Esophagus mucosa (tissue), 1 donor: ENCODE measurements at places on chromosomes 3 and 15.

DNA sequence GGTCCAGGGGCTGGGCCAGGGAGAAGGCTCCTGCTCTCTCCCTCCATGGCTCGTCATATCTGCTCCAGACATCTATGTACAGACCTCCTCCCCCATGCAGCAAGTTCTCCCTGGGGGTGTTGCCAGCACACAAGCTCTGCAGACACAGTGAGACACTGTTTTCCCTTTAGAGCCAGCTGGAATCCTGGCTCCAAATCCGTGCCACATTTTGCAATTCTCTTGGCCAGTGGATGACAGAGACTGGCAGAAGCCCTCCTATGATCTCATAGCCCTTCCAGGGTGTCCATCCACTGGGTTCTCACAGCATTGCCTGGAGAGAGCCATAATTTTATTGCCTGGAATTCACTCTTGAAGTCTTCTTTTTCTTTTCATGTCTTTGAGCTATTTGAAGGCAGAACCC is 203.9 kb downstream of the TLE3 start:
- no peak for ATAC-seq

- peak; percentile 19 for ATAC-seq
These were observed 43.2 kb upstream of the POLG start for GRCh38 chr15:89377842-89378295.

GRCh38 chr3:152281133-152281713 is 12.5 kb downstream of the MBNL1 start:
- no peak for ATAC-seq

DNA sequence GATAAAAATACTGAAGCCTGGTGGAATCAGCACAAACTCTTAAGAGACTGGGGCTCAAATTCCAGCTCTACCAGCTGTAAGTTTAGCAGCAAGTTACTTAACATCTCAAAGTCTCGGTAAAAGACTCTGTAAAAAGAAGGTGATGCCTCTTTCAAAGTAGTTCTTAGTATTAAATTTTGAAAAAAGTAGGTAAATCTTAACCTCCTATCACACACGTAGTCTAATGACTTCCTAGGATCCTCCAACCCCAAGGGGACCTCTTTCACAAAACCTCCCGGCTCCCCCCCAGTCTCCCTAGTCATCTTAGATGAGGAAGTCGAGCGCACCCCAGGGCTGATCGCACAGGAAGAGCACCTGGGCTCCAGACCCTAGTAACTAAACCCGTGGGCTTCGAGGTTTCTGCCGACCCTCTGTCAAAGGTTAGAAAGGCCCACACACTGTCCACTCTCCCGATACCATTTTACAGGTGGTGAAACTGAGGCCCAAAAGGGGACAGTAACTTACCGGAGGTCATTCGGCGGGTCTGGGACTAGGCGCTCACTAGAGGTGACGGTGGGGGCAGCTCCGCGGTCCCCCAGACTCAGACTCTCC is 427 bp downstream of the MBD4 start:
- ATAC-seq: peak; percentile 9

DNA sequence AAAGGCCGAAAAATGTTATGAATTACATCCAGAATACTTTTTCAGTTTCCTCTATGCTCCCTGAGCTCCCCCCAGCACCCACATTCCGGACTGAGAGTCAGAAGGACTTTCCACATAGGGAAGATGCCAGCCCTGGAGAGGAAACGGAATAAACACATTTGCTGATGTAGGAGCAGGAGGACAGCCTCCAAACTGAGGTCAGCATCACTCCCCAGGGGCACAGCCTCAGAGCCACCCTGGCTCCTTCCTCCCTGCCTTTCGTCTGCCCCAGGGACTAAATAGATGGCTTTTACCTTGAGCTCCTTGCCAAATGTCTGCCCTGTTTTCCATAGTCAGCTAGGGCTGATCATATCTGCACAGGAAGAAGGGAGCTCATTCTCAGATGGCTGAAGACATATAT is 22.6 kb upstream of the SLCO2A1 start:
- ATAC-seq: no peak

- ATAC-seq: no peak
These were observed 171.7 kb upstream of the CRBN start for GRCh38 chr3:3351226-3351625.

DNA sequence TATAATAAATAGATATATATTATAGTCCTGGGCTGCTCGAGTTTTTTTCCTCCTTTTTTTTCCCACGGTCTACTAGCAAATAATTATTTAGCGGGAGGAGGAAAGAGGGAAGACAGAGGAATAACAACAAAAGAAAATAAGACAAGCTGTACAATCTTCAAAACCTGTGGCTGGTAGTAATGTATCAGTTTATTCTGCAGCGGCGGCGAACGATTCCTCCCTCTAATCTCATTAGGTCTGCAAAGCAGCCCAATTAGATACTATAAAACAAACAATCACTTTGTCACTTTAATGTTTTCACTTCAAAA is 390 bp upstream of the TLE3 start:
- no peak for ATAC-seq

GRCh38 chr3:59341459-59341858 is 291.6 kb upstream of the CFAP20DC start:
- no peak for ATAC-seq

DNA sequence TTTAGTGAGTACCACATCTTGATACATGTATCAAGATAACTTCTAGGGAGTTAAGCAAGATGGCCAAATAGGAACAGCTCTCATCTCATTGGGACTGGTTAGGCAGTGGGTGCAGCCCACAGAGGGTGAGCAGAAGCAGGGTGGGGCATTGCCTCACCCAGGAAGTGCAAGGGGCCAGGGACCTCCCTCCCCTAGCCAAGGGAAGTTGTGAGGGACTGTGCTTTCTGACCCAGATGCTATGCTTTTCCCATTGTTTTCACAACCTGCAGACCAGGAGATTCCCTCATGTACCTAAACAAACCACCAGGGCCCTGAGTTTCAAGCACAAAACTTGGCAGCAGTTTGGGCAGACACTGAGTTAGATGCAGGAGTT is 665.0 kb upstream of the CBLB start:
- ATAC-seq: no peak

- ATAC-seq: no peak
These were observed 110.0 kb downstream of the DGKG start for GRCh38 chr3:186251948-186252619.

DNA sequence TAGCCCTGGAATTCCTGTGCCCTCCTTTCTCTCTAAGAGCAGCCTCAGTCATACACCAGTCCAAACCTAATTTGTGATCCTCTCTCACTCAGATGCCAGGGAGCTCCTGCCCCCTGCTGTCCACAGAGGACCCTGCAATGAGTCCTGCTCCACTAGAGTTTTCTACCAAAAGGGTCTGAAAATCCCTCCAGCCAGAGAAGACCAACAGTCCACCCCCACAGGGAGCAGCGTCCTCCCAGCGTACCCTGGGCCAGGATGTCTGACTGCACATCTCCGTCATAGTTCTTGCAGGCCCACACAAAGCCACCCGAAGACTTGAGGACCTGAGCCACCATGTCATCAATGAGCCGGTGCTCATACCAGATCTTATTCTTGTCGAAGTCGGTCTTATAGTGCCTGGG is 15.4 kb downstream of the IDH2 start:
- ATAC-seq: peak; percentile 63

DNA sequence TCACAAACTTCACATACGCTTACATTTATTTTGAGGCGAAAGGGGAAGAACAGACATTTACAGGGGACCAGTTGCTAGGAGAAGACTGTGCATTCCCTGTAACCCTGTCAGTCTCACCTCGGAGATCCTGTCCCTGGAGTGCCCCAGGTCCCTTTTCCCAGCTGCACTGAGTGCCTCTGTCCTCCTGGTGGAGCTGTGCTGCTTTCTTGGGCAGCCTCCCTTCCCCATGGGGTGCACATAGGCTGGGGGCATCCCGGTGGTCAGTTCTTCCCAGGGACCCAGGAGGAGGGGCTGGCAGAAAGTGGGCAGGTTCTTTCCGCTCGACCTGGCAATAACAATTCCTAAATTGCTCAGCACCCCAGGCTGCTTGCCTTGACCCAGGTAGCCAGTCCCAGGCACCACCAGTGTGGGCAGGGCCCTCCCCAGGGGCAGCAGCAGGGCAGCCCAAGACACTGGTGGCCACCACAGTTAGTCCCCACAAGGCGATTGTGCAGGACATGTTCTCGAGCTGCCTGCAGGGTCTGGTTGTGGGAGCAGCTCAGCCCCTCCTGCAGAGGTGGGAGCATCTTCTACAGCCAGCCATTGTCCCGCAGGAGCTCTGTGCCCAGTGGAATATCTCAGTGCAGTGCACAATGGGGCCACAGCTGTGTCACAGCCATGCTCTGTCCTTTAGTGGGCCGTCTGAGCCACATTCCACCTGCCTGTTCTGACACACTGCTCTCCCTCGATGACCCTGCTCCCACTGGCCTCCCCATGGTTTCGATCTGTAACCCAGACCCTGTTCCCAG is 36.3 kb downstream of the APBA2 start:
- no peak for ATAC-seq

GRCh38 chr3:158751316-158751715 is 19.1 kb upstream of the RARRES1 start:
- no peak for ATAC-seq

GRCh38 chr15:80695099-80695910 is at the start of gene ABHD17C:
Gene ABHD17C, plus strand, starts transcription at chr15:80695310. Its CDS starts 120 bp downstream, at chr15:80695430.
- peak; percentile 65 for ATAC-seq

- ATAC-seq: no peak
These were observed 3.8 kb upstream of the BRPF1 start for GRCh38 chr3:9727743-9728142.

GRCh38 chr15:62416526-62416925 is 251.4 kb upstream of the C2CD4B start:
- no peak for ATAC-seq

- no peak for ATAC-seq
These were observed 327.2 kb downstream of the LRTM1 start for GRCh38 chr3:54600441-54601204.

GRCh38 chr3:16295298-16295890 is 30.4 kb downstream of the OXNAD1 start:
- no peak for ATAC-seq

DNA sequence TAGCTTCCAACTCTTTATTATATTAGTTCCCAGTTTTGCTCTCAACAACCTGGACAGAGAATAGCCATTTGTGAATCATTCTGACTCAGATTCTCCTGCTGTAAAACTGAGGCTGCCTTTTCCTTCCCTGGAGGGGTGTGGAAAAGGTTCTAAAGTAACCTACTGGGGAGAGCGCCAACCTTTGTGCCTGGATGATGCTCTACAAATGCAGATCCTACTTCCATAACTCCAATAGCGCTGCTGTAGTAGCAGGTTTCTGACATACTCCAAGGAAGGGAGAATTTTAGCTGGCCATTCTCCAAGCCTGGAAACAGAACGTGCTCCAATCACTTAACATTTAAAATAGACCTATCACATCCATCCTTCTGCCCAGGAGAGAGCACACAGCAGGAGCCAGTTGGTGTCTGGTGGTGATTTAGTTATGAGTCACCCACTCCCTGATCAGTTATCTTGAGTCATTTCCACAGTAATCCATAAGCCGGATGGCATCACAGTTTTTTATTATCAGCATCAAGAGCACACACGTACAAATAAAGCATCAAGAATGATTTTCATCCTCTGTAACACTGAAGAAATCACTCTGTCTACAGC is 38.3 kb downstream of the MYH15 start:
- ATAC-seq: peak; percentile 69

DNA sequence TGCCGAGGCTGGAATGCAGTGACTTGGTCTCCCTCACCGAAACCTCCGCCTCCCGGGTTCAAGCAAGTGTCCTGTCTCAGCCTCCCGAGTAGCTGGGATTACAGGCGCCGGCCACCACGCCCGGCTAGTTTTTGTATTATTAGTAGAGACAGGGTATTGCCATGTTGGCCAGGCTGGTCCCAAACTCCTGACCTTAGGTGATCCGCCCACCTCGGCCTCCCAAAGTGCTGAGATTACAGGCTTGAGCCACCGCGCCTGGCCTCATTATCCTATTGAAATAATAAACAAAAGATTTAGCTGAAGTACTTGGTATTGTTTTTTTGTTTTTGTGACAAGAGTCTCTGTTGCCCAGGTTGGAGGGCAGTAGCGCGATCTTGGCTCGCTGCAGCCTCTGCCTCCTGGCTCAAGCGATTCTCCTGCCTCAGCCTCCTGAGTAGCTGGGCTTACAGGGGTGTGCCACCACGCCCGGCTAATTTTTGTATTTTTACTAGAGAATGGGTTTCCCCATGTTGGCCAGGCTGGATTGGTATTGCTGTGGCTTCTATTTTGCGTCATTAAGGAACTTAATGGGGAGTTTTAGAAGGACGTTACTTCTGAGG is 1.5 kb downstream of the RPL35A start:
- no peak for ATAC-seq

GRCh38 chr3:152760024-152760563 is 74.8 kb upstream of the P2RY1 start:
- ATAC-seq: no peak

GRCh38 chr3:160808838-160809237 is 52.8 kb downstream of the PPM1L start:
- no peak for ATAC-seq

DNA sequence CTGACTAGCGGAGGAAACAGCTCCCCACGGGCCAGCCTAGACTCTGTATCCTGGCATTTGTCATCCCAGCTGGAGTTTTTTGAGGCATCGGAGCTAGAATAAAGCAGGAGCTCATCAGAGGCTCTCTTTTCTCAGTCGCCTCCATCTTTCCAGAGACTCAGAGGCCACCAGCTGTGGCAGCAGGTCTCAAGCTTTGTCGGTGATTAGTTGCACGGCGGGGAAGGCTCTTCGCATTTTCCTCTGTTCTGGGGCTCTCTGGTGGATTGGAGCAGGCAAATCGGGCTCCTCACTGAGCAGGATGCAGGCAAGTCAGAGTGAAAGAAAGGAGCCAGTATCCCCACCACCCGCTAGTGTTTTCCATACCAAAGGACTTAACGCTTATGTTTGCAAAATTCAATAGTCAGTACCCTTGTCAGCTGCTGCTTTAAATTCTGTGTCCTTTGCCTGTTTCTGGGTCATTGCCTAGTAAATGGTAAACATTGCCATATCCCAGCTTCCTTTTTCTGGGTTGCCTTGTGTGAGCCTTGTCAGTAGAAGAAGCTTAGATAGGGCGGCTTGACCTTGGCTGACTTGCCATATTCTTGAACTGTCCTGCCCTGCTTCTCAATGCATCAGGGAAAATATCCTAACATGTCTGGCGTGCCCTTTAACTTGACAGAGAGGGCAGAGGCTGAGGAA is 127.1 kb downstream of the PTPRG start:
- no peak for ATAC-seq

GRCh38 chr3:134075568-134075825 is 45.8 kb upstream of the SLCO2A1 start:
- no peak for ATAC-seq

DNA sequence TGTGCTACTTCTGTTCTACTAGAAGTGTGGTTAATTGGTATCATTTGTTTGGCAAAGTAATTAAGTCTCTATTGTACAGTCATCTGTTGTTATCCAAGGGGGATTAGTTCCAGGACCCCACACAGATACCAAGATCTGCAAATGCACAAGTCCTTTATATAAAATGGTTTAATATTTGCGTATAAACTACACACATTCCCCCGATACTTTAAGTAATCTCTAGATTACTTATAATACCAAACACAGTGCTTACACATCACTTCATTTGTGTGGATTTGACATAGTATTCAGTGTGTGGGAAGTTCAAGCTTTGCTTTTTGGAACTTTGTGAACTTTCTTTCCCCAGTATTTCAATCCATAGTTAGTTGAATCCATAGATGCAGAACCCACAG is 50.5 kb upstream of the ABI3BP start:
- ATAC-seq: no peak

- no peak for ATAC-seq
These were observed 353.0 kb downstream of the PLOD2 start for GRCh38 chr3:145807990-145808389.

- no peak for ATAC-seq
These were observed 56.1 kb upstream of the CMTM7 start for GRCh38 chr3:32335365-32336112.

GRCh38 chr15:90006217-90007075 is 5.3 kb downstream of the ZNF710 start:
- no peak for ATAC-seq

GRCh38 chr3:145191543-145191942 is 969.4 kb downstream of the PLOD2 start:
- no peak for ATAC-seq
